ENCODE measurements at places on chromosomes 7 and 10. TPM values are rescaled to one million over a fixed set of nuclear protein-coding genes. Genes with fewer than 3 reads are reported as not detected.
A peak's percentile ranks its signal among the peaks of the same experiment; 100 is the strongest.

The ZKSCAN1 gene
- total RNA-seq = 37.4 TPM

DNA sequence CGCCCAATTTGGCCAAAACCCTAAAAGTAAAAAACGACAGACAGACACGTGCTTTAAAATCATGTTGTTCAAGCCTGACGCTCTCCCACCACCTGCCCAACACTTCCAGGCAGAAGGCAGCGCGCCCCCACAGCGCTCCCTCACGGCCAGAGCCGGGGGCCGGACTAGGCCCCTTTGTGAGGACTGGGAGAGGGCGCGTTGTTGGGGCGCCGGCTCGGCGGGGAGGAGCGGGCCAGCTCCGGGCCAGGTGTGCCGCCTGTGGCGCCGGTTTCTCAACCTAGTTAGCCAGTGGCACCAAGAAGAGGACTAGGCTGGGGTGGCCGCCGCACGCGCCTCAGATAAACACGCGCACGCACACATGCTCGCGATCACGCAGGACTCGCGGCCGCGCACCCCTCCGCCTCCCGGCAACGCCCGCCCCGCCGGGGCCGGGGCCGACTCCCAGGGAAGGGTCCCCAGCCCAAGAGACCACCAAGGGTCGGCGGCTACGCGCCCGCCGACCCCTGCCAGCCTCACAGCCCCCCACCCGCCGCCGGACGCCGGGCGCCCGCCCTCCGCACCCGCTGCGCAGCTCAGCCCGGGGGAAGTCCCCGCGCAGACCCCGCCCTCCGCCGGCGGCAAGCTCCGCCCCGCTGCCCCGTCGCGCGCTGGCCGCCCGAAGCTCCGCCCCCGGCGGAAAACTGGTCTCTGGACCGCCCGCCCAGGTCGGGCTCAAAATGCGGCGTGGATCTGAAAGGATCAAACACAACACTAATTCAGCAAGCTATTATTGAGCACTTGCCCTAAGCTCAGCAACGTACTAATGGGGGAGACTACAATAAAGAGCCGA, at the start of gene IMMP2L:
Gene IMMP2L, minus strand, starts transcription at position 589 of the 829 bp plus-strand sequence.
- DNase-seq = peak; percentile 83

DNA sequence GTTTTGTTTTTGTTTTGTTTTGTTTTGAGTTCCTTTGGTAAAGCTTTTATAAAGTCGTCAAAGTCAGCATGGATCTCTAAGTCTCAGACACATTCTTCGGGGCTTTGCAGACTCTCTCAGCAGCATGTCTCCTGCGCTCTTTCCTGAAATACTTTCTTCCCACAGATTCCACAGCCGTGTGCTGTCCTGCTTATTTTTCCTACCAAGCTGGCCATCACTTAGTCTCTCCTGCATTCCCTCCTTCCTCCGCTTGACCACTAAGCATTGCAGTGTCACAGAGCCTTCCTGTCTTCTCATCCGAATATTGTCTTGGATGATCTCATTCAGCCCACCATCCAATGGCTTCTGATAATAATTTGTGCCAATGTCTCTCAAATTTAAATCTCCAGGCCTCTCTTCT, 434.3 kb upstream of the C7orf33 start:
- no peak for DNase-seq

GRCh38 chr7:5532536-5533335, 109.1 kb upstream of the TNRC18 start:
- DNase-seq = peak; percentile 75

DNA sequence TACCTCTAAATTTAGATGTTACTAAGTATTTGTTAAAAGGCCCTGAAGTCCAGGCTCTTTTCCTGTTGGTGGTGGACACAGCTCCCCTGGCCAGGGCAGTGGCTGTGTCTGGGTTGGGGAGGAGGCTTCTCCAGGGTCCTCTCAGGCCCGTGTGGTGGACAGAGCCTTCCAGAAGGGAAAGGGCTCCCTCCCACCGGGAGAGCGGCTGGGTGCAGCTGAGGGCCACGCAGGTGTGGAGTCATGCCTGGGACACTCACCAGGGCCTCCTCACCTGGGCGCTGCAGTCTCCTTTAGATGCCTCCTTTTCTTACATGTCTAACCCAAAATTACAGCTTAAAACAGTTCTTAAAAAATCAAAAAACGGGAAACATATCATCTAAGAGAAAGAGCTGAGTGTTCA, 128.2 kb upstream of the TCERG1L start:
- no peak for DNase-seq

All from uterus (tissue), 4 donors.